ENCODE measurements at places on chromosomes 2 and 18.

DNA sequence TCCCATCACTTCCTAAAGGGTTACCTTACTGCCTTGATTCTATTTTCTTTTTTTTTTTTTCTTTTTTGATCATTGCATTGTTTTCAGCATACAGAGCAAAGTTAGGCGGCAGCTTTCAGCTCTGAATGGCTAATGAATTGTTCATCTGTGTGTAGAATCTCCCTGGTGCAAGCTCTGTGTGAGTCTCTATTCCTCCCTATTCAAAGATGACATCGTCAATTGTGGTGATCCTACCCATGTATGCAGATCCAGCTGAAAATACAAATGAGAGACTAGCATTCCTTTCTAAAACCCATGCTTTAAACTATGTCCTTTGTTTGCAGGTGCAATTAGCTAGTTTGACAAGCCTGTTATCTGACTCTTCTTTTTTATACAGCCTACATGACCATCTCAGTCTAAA is 539.0 kb downstream of the ARHGAP15 start:
- no peak for DNase-seq

DNA sequence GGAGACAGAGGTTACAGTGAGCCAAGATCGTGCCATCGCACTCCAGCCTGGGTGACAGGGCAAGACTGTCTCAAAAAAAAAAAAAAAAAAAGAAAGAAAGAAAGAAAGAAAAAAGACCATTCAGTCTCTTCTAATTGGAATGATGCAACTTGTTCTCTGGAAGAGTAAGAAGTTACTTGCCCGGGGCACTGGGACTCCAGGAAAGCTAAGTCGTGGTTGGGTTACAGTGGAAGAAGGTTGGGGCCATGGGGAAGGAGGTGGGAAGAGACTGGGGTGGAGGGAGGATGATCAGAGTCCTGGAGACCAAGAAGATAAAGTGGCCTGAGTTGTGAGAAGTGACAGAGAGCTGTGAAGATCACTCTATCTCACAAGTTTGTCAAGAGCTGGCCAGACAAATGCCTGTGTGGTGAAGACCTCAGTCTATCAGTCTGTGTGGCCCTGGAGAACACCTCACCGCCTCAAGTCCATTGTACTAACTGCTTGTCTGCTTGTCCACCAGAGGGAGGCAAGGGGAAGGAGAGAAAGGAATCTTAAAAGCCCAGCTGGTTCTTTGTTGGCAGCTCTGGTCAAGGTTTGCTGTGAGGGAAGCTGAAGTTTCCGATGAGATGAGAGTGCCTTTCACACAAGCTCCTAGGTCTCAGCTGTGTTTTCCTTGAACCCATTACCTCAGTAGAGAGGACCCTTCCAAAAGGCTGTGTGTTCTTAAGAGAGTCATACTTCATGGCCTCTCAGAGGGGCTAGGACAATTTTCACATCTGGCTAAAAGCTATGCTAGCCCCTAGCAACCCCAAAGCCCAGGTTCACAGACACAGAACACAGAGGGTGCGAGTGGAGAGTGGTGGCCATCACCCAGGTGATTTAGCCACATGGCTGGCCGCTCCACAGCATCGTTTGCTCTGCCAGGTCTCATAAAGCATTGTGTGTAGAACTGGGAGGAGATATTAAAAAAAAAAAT is 72.0 kb upstream of the TMEM178A start:
- DNase-seq = no peak

- DNase-seq = no peak
Measured at GRCh38 chr2:86695053-86695691, 24.9 kb upstream of the RMND5A start.

GRCh38 chr18:74486119-74486849 is 9.9 kb upstream of the CNDP2 start:
- DNase-seq = no peak

GRCh38 chr2:32436150-32436549 is 79.3 kb downstream of the BIRC6 start:
- no peak for DNase-seq

GRCh38 chr18:77103991-77104531 is 28.5 kb downstream of the MBP start:
- no peak for DNase-seq

DNA sequence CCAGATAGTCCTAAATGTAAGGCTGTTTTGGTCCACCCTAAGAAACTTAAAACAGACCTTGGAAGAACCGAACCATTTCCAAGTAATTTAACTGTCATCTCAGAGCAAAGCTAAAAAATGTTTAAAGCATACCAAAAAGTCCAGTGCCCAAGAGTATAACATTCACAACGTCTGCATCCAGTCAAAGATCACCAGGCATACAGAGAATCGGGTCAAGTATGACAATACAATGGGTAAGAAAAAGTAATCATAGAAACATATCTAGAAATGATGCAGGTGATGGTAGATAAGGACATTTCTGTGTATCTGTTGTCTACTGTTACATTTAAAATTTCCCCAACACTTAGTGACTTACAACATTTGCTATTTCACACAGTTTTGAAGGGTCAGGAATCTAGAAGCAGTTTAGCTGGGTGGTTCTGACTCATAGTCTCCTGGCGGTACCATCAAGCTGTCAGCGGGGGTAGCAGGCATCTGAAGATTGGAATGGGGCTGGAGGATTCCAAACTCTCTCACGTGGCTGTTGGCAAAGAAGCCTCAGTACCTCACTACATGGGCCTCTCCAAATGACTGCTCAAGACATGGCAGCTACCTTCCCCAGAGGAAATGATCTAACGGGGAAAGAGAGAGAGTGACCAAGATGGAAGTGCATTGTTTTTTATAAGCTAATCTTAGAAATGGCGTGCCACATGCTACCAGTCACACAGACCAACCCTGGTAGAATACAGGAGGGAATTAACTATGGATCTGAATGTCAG is 36.6 kb upstream of the DYNC2LI1 start:
- no peak for DNase-seq

GRCh38 chr2:96356889-96357288 is 21.3 kb downstream of the NCAPH start:
- DNase-seq = no peak

Measured in stimulated activated CD4-positive, alpha-beta T cell treated with anti-CD3 and anti-CD28 coated beads, Interleukin-4, amount 100 ng/mL, for 1 hour (primary cell).